ENCODE measurements at places on chromosomes 5 and 9. TPM values are rescaled to one million over a fixed set of nuclear protein-coding genes. Genes with fewer than 3 reads are reported as not detected.
A peak's percentile ranks its signal among the peaks of the same experiment; 100 is the strongest.

Gene PCDHB3
- 3.5 TPM for polyA plus RNA-seq

Gene PCDHGB1
- polyA plus RNA-seq: 2.5 TPM

Gene RLN2
- polyA plus RNA-seq: 3.1 TPM

Gene LCN15
- 0.16 TPM for polyA plus RNA-seq

- no peak for DNase-seq
Observed at GRCh38 chr9:135512241-135512603, 9.0 kb upstream of the LCN1 start.

GRCh38 chr9:111839387-111839786, 44.6 kb upstream of the SHOC1 start:
- DNase-seq: no peak

DNA sequence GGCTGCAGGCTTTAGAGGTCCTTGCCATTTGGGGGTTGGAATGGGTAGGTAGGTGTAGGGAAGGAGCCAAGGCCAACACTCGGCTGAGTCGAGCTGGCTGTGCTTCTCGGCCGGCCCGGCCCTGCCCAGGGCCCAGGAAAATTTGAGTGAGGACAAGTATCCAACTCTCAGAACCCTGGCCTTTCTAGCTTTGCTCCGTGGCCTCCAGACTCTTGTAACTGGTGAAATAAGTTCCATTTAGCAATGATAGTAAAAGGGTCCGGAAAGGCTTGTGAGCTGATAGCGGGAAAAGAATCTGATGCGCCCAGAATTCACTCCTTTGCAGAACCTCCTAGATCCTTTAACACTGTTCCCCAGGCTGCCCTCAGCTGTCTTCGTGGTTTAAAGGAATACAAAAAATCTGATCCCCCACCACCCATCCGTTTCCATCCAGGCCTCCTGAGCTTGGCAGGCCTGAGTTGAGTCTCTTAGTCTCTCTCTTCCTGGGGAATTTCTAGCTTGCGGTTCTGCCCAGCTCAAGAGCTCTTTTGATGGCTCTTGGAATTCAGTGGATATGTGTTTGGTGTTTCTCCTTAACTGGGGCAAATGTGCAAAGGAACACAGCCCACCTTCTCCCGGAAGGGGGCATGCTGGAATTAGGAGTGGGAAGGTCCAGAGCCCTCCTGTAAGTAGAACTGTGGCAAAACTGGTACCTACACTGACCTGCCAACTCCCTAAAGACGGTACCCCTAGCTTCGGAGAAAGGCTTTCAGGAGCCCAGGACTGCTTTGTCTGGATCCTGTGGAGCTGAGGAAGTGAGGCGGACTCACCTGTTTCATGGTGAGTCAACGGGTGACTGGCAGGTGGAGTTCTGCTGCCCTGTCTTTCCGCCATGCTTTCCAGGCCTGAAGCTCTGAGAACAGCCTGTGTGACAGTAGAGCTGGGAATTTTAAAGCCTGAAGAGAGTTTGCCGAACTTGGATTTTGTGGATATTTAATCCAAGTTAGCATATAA, 1.7 kb downstream of the DMRT3 start:
- no peak for DNase-seq

DNA sequence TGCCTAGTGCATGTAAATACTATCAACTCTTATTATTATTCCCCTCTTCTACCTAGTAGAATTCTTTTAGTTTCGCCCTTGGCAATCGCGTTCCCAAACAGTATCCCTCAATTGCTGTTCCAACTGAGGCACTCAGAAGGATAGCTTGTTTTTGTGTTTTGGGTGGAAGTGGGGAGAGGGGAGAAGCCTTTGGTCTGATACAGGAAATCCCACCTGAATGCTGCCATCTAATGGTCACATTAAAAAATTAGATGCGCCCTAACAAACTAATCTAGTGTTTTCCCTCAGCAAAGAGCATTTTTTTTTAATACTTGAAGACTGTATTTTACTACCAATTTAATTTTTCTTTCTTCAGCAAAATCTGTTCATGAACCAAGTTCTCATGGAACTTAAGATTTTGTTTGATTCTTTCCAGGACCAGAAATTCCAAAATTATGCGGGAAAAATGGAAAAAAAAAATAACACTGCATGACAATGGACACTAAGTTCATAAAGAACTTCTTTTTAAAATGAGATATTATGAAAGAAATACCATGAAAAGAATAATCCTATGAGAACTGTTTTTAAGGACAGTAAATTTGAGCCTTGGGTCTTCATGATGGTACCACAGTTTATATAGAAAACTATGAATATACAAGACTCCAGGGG, 22.2 kb upstream of the GLDC start:
- DNase-seq: peak; percentile 20

GRCh38 chr9:31372799-31373587, 1011.5 kb upstream of the ACO1 start:
- no peak for DNase-seq

DNA sequence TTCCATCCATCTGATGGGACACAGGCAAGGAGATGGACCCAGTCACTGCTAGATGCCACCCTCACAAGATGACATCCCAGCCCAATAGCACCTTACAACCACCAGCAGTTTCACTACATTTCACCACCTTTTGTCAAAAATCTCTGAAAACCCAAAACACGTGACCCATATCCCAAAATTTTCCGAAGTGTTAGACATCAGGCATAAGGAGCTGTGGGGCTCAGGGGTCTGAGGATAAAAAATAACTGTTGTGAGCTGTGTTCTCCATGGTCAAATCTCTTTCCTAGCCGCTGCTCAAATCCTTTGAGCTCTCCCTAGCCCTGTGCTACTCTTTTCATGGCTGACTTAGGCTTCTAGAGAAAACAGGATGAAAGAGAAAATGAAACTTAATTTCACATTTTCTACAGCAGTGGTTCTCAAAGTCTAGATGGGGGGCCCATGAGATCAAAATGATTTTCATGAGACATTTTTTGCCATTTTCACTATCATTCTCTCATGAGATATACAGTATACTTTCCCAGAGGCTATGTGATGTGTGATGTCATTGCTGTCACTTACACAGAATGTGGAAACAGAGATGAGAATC, 40.7 kb downstream of the TIMD4 start:
- no peak for DNase-seq

DNA sequence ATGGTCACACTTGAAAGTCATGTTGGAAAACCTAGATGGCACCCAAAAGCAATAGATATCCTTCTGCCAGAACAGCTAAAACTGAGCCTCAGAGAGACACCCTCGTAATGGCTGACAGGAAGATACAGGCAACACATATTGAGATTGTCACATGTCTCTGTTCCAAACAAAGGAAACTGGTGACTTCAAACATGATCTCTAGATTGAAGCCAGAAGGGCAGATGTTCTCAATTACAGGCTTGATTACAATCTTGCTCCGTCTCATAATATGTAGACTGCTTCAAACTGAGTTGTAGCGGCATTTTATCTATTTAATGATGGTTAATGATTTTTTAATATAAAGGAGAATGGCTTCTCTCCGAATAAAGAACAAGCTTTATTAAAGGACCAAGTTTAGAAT, 774.3 kb downstream of the KCTD16 start:
- no peak for DNase-seq

GRCh38 chr5:132689513-132689912, 15.7 kb downstream of the IL4 start:
- DNase-seq: no peak

Measured in renal cortex interstitium (tissue), 15 donors.